Foreskin keratinocyte (primary cell): ENCODE measurements at places on chromosomes 7 and 10. TPM values are rescaled to one million over a fixed set of nuclear protein-coding genes. Genes with fewer than 3 reads are reported as not detected.

The MRLN gene
- total RNA-seq, result not detected in 2 replicates

The CDHR1 gene
- total RNA-seq, result 0.92 and 1.8 TPM in 2 replicates

The GRID2IP gene
- total RNA-seq, result 0.04 and 0.14 TPM in 2 replicates

The WNT8B gene
- not detected in 2 replicates for total RNA-seq

The ASB10 gene
- total RNA-seq, result not detected in 2 replicates

The NOBOX gene
- not detected in 2 replicates for total RNA-seq

The SPOCK2 gene
- 0.14 and 0.27 TPM in 2 replicates for total RNA-seq

The GNGT1 gene
- total RNA-seq, result not detected in 2 replicates

The TFR2 gene
- total RNA-seq, result 0.34 and 0.39 TPM in 2 replicates

The MPP7 gene
- 5.1 and 5.3 TPM in 2 replicates for total RNA-seq

The SUPV3L1 gene
- 31.6 and 35.6 TPM in 2 replicates for total RNA-seq
